Breast epithelium (tissue), 4 donors: ENCODE measurements at places on chromosomes 1 and 21.

DNA sequence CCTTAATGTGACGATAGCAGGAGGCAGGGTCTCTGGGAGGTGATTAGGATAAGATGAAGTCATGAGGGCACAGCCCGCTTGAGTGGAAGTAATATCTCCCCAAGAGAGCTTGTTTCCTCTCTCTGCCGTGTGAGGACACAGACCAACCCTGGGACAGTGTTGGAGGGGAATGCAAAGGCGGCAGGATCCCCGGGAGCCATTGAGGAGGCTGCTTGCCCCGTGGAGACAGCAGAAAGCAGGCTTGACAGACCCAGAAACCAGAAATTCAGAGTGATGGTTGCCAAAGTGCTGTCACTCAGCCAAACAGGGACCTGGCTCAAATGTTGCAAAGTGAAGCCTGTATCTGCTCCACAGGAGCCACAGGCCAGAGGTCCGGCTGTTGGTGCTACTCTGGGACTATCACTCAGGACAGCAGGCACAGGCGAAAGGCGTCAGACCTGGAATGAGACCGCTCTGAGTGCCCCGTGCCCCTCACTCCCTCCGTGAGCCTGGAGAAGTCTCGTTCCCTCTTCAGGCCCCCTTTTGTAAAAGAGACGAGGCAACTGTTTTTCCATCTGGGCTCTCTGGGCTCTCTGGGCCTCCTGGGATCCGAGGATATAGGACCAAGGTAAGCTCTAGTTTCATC, 96.6 kb upstream of the VANGL1 start:
- no peaks in the 10 kb centered on the region for H3K36me3 ChIP-seq
- no peaks in the 10 kb centered on the region for H3K4me1 ChIP-seq
- no peak overlapping the region for H3K4me3 ChIP-seq
- peak overlapping the region; percentile 81 for H3K27ac ChIP-seq

DNA sequence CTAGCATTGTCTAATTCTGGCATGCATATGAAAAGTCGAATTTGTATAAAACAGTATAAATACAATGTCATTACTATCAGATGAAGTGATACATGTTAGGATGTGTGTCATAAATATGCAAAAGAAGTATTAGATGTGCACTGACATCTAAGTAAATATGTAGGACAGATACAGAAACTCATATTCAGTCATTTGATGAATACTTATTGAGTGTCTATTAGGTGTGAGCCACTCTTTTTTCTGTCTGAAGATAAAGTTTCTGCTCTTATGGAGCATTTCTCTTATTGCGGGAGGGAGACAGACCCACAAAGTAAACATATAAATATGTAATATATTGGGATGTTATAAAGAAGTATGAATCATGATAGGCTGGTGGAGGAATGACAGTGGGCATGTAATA, 426.6 kb upstream of the B3GALT2 start:
- no peak overlapping the region for H3K4me3 ChIP-seq
- H3K27me3 ChIP-seq: no peaks in the 10 kb centered on the region
- no peaks in the 10 kb centered on the region for H3K36me3 ChIP-seq
- H3K27ac ChIP-seq: no peak overlapping the region

GRCh38 chr1:234218078-234218477, 155.2 kb upstream of the COA6 start:
- H3K27me3 ChIP-seq: no peaks in the 10 kb centered on the region
- H3K4me1 ChIP-seq: no peaks in the 10 kb centered on the region
- H3K4me3 ChIP-seq: no peak overlapping the region
- no peak overlapping the region for H3K27ac ChIP-seq
- DNase-seq: no peak

DNA sequence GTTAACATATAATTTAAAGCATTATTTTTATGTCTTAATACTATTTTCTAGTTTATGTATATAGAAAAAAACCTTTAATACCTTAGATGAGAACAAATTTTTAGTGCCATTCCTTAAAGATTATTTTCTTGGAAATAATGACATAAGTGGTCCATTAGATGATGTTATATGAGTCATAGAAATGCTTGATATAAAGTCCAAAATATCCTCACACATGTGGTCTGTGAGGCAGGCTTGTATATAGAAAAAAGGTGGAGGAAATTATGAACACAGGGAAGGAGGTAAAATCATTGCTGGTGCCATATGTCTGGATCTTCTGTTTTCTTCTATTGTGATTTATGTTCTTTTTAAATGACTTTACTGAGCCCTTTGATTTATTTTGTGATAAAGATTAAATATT, 79.3 kb downstream of the MAP3K7CL start:
- H3K4me3 ChIP-seq: no peak overlapping the region
- no peaks in the 10 kb centered on the region for H3K36me3 ChIP-seq
- H3K27me3 ChIP-seq: no peaks in the 10 kb centered on the region
- no peaks in the 10 kb centered on the region for H3K4me1 ChIP-seq
- no peak for DNase-seq

GRCh38 chr21:33395891-33396331, 7.3 kb upstream of the IFNGR2 start:
- H3K27me3 ChIP-seq: no peaks in the 10 kb centered on the region
- H3K4me3 ChIP-seq: no peak overlapping the region
- H3K27ac ChIP-seq: no peak overlapping the region
